Immature natural killer cell (primary cell): ENCODE measurements at places on chromosomes 3 and 15.

DNA sequence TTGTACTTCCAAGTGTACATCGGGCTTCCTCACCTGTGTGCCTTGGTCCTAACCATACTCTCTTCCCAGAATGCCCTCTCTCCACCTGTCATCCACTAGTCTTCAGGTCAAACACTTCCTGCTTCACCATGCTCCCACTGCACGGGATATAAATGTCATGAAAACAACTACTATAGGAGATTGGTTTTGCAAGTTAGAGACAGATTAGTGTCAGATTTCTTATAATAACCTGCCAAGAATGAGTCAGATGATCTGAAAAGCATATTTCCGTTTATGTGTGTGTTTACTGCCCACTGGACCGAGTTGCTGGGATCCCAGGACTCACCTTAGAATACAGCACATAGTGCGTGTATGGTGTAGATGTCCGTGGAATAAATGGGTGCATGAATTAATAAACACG is 21.4 kb downstream of the PLA1A start:
- no peaks in the 10 kb centered on the region for H3K36me3 ChIP-seq
- no peak overlapping the region for H3K27ac ChIP-seq
- H3K27me3 ChIP-seq, result no peaks in the 10 kb centered on the region
- no peaks in the 10 kb centered on the region for H3K4me1 ChIP-seq
- no peak for DNase-seq

DNA sequence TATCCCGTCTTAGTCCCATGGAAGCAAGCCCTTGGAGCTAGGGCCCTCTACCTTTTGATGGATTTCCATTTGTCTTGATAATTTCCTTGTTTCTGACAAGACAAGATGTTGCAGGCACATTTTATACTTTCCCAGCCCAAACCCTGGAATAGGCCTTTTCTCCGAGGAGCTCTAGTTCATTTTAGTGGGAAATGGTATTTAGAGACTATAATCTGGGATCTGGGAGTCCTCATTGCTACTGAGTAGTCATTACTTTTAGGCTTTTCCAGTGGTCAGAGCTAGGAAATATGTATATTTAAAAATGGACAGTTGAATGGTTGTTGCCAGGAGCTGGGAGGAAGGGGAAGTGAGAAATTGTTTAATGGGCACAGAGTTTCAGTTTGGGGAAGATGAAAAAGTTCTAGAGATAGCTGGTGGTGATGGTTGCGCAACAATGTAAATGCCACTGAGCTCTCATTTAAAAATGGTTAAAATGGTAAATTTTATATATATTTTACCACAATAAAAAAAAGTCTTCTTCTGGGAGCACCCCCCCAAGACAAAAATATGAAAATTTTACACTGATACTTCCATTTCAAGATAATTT is 31.6 kb downstream of the MLH1 start:
- no peaks in the 10 kb centered on the region for H3K4me1 ChIP-seq
- H3K27me3 ChIP-seq, result no peaks in the 10 kb centered on the region
- no peak for DNase-seq
- peaks cover 20% of the 10 kb centered on the region for H3K36me3 ChIP-seq
- H3K4me3 ChIP-seq, result no peak overlapping the region

DNA sequence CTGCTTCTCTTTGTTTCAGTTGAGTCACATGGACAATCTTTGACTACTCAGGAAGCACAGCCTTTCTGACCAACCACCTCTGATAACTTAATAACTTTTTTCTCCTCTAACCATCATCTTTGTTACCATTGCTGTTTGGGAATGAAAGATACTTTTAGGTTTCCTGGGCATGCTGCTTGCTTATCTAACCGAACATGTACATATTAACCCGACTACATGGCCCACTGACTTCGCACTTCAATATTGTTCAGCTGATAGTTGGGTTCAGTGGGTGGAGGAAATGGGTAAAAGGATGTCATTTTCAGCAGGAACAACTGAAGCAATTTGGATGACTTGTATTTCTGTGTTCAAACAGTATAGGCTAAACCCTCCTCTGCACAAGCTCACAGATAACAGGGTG is 214.3 kb downstream of the SQOR start:
- no peaks in the 10 kb centered on the region for H3K36me3 ChIP-seq
- H3K4me3 ChIP-seq, result no peak overlapping the region
- H3K27me3 ChIP-seq, result no peaks in the 10 kb centered on the region
- H3K27ac ChIP-seq, result no peak overlapping the region
- DNase-seq, result no peak
- H3K4me1 ChIP-seq, result no peaks in the 10 kb centered on the region

DNA sequence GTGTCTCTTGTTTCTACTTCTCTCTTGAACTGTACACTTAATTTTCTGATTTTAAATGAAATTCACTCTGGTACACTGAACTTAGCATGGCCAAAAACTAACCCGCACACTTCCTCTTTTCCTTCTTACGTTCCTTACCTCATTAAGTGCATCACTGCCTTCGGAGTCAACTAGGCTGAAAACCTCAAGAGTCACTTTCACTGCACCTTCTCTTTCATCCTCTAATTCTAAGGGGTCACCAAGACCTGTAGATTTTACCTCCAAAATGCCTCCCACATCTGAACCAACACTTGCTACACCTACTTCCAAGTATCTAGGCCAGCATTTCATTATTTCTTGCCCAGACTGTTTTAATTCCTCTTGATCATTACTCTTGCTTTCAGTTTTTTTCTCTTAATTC is 6.6 kb downstream of the CBLB start:
- H3K27ac ChIP-seq, result no peak overlapping the region
- no peak for DNase-seq
- H3K4me3 ChIP-seq, result no peak overlapping the region
- H3K27me3 ChIP-seq, result peaks cover 3% of the 10 kb centered on the region
- peaks cover 30% of the 10 kb centered on the region for H3K36me3 ChIP-seq

DNA sequence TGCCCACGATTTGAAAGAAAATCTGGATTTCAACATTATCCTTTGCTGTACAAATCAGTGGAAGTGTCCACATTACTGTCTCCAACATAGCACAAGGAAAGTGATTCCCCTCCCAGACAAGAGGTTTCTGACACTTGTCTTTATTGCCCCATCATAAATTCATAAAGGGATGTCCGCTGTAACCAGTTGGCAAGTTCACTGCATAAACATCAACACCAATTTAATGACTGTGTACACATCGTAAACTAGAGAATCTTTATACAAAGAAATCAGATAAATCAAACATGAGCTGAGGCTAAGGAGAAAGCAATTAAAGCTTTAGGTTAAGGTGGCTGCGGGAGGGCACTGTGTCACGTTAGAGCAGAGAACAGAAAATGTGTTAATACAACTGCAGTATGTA is 129.8 kb downstream of the MEIS2 start:
- H3K27me3 ChIP-seq, result no peaks in the 10 kb centered on the region
- DNase-seq, result no peak
- no peak overlapping the region for H3K27ac ChIP-seq
- no peaks in the 10 kb centered on the region for H3K36me3 ChIP-seq

DNA sequence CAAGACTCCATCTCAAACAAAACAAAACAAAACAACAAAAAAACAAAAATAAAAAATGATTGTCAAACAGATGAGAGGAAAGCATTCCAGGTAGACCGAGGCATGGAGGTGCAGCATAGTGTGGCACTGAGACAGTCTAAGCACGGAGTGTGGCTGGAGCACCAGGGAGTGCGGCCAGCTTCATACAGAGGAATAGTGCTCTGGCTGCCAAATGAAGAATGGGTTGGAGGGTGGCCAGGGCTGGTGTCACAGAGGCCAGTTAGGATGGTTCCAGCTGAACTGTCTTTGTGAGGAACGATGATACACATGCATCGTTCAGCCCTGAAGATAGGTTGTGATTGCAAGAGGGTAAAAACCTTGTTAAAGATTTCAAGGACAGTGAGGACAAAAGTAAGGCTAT is 28.3 kb downstream of the MITF start:
- no peak for DNase-seq
- H3K36me3 ChIP-seq, result no peaks in the 10 kb centered on the region
- H3K27ac ChIP-seq, result no peak overlapping the region
- H3K4me3 ChIP-seq, result no peak overlapping the region
- H3K4me1 ChIP-seq, result no peaks in the 10 kb centered on the region
- H3K27me3 ChIP-seq, result no peaks in the 10 kb centered on the region

DNA sequence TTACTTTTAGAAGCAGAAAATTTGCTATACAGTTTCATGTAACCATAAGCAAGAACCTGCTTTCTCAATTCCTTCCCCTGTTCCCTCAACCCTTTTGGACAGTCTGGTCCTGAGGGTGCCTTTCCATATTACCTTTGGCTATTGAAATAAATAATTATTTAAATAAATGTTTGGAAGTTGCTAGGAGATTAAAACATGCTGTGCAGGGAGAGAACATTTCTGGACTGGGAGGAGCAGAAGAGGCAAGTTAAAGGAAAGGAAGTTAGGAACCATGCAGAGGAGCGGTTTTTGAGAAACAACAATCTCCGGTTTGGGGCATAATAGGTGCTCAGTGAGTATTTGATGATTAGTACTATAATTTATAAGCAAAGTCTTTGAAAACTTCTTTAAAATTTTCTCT is 41.8 kb downstream of the ZNF609 start:
- peaks cover 11% of the 10 kb centered on the region for H3K36me3 ChIP-seq
- peak overlapping the region; percentile 65 for H3K27ac ChIP-seq
- peaks cover under 1% of the 10 kb centered on the region for H3K27me3 ChIP-seq

DNA sequence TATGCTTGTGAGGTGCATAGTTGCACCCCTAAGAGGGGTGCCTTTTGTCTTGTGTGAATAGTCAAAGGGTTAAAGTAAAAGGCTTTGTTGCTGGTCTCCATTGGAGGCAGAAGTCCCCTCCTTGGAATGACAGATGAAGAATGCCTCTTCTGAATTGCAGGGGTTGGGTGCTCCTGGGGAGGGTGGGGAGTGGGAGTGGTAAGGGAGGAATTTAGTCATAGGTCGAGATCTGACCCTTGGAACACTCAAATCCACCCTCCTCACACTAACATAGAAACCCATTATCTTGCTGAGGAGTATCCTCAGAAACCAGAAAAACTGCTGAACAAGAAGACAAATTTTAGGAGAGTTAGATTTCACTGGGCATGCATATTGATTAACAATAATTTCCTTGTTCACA is 4.7 kb downstream of the CTXND1 start:
- H3K27ac ChIP-seq, result no peak overlapping the region
- peaks cover 4% of the 10 kb centered on the region for H3K4me1 ChIP-seq
- H3K27me3 ChIP-seq, result peaks cover 4% of the 10 kb centered on the region
- no peaks in the 10 kb centered on the region for H3K36me3 ChIP-seq
- no peak for DNase-seq
- H3K4me3 ChIP-seq, result no peak overlapping the region
